Stimulated activated CD4-positive, alpha-beta T cell treated with anti-CD3 and anti-CD28 coated beads, Interleukin-1b, Interleukin-23, amount 100 ng/mL, for 1 hour (primary cell): ENCODE measurements at places on chromosomes 6 and 20.

- no peak for DNase-seq
Observed at GRCh38 chr20:54995553-54995952, 520.2 kb downstream of the DOK5 start.

DNA sequence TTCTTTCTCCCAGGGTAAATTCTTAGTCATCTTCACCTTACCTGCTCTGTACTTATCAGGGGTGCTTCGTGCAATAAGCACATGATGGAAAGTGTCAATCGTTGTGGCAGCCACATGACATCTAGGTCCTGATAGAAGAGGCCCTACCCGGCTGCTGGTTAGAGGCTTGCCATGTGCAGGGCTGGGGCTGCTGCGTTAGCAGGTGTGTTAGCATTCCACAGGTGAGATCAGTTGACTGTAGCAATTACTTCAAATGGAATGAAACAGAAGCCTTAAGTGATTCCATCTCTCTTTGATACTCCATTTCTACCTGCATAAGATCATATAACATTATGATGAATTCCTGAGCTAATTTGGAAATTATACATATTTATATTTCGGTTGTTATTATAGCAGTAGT, 127.0 kb downstream of the UST start:
- DNase-seq = no peak

- DNase-seq = no peak
Observed at GRCh38 chr6:34284563-34285447, 36.0 kb upstream of the SMIM29 start.

DNA sequence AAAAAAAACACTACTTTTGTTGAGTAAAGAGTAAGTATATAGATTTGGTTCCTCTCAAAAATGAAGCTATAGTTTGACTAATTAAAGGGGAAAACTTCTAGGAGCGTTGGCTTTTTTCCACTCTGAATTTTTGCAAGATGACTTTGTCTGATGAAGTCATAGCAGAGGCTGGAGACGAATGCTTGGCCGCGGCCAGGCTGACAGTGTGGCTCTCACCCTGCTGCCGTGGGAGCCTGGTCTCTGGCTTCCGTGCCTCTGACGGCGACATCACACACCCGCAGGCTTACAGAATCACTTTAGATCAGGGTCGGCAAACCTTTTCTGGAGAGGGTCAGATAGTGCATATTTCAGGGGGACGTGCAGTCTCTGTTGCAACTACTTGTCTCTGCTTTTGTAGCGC, 145.0 kb downstream of the PHACTR3 start:
- no peak for DNase-seq

DNA sequence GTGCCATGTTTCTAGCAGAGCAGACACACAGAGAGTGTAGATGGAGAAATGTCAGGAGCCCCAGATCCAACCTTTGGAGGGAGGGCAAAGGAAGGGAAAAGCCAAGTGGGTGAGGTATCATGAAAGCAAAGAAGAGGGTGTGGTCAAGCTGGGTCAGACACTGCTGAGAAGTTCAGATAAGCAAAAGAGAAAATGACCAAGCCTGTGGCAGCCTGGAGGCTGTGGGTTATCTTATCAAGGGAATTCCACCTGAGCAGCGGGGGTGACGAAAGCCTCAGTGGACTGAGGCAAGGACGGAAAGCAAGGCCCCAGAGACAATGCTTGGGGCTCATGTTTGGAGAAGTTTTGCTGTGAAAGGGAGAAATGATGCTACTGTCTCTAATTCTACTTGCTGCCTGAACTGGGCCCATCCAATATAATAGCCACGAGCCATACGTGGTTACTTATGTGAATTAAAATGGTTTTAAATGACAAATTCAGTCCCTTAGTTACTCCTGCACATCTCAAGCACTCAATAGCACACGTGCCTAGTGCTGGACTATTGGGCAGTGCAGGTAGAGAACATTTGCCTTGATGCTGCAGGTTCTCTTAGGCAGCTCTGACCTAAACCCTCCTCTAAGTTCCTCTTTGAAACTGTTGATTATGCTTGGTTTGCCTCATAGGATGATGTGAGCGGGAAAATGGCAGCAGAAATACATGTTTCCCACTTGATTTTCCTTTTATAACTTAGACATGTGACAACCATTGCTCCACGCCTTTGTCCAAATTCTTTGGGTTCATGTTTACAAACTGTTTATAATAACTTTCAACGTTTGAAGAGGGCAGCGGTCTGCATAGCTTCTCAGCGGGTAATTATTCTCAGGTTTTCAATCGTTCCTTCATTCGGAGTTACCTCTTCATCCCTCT, 63.7 kb downstream of the SLC22A23 start:
- DNase-seq = no peak

GRCh38 chr20:5172167-5172601, 45.4 kb downstream of the CDS2 start:
- no peak for DNase-seq

- DNase-seq = no peak
Observed at GRCh38 chr6:73264446-73264845, 1.4 kb upstream of the KHDC1 start.

DNA sequence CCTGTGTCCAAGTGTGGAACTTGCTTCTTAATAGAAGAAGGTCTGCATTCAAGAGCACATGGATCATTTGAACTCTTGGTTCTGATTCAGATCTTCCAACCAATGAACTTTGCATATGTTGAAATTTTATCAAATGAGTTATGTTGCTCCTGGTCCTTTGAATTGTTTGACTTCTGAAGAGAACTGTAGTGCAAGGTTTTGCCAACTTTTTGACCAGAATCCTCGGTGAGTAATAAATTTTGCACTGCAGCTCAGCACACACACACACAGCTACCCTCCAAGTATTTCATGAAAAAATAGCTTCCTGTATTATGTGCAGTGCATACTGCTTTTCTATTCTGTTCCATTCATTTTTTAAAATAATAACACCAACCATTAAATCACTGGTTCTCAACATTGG, 67.5 kb downstream of the BFSP1 start:
- no peak for DNase-seq

GRCh38 chr6:79453558-79454042, 83.6 kb downstream of the LCA5 start:
- no peak for DNase-seq

DNA sequence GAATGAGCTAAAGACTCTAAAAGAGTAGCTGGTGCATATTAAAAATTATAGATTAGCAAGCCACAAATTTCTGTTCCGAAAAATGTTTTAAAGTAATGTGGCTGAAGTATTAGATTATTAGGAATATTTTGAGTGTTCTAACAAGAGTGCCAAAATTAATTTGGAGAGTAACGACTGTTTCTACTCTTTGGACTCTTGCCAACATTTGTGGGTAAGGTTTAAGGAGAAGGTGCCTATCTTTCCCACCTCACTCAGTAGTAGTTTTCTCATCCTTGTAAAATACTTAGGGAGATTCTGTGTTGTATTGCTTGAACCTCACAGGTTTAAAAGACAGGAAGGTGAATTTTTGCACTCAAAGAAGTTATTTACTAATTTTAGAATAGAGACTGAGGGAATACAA, 5.0 kb downstream of the HSF2 start:
- no peak for DNase-seq

DNA sequence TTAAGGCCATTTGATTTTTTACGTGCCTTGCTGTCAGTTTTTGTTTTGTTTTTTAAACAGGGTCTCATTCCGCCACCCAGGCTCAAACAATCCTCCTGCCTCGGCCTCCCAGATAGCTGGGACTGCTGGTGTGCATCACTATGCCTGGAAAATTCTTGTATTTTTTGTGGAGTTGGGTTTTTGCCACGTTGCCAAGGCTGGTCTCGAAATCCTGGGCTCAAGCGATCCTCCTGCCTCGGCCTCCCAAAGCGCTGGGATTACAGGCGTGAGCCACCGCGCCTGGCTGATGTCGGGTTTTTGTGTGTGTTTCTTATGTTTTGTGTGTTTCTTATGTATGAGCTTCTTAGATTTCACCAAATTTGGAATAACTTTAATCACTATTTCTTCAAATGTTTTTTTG, 104.8 kb downstream of the TAF4 start:
- no peak for DNase-seq

- DNase-seq = no peak
Observed at GRCh38 chr6:170423030-170423429, 116.5 kb downstream of the FAM120B start.

DNA sequence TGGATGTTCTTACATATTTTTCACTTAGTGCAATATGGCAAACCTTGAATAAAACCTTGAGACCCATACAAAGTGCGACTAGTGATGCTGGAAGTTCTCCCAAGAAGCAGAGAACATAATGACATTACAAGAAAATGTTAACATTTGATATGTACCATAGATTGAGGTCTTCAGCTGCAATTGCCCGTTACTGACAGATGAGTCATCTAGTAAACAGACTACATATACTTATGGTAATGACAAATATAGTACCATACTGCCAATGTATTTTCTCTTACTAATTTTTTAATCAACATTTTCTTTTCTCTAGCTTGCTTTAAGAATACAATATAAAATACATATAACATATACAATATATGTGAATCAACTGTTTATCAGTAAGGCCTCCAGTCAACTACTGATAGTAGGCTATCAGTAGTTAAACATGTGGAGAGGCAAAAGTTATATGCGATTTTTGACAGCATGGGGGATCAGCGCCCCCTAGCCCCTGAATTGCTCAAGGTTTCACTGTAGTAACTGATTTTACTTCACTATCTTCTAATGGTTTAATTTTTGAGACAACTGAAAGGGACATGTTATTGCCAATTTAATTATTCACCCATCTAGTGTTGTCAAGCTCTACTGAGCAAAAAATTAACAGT, 166.7 kb upstream of the ADGRB3 start:
- no peak for DNase-seq

DNA sequence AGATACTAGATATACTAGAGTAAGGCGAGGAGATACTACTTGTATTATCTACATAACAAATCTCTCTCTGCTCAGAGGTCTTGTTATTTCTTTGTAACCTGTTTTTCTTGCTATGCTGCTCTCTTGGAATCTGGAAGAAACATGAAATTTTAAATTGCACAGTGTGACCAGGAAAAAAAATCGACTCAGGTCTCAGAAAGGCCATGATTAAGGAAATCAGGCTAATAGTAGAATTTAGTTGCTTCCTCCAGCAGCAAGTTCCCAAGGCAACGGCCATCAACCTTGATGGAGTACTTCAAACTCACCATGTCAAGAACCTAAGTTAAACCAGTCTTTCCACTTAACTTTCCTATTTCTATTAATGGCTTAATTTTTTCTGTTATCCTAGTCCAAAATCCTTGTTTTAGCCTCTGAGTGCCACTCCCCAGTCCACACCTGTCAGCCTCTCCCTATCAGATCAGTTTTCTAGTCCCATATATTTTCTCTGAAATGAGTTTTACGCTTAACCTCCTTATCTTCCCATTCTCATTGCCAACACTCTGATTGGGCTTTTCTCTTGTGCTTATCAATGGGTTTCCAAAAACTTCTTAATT, 87.7 kb upstream of the BEND3 start:
- DNase-seq = no peak

- DNase-seq = no peak
Observed at GRCh38 chr6:106674541-106675229, 45.3 kb downstream of the QRSL1 start.

- no peak for DNase-seq
Observed at GRCh38 chr6:76701610-76702009, 629.1 kb upstream of the IMPG1 start.

- DNase-seq = no peak
Observed at GRCh38 chr6:90375681-90376439, 79.2 kb upstream of the BACH2 start.

DNA sequence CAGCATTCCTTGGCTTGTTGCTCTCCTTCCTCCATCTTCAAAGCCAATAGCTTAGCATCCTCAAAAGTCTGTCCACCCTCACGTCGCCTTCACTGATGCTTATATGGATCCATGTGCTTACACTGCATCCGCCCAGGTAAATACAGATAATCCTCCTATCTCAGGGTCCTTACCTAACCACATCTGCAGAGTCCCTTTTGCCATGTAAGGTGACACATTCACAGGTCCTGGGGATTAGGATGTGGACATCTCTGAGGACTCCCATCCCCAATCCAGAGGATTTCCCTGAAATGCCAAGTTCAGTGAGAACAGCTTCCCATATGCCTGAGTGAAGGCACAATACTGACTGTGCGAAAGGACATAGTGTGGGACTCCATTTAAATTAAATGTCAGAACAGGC, 25.4 kb downstream of the FKBP1A start:
- DNase-seq = no peak

DNA sequence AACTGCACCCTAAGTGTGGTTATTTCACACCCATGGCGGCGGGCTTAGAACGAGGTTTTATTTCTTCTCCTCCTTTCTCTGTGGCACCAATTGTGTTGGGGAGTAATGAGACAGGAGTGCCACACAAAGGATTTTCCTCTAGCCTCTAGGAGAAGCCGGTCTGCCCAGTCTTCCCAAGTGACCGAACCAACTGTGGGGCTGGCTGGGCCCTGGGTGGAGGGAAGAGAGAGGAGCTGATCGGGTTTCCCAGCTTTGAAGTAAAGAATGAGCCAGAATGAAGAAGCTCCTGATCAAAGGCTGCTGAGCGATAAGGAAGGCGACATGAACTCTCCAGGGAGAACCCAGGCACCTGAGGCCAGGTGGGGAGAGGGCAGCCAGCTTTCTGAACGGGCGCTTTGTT, 616.0 kb upstream of the BTBD3 start:
- DNase-seq = no peak

- DNase-seq = peak; percentile 7
Observed at GRCh38 chr6:25788305-25788922, 33.9 kb downstream of the SLC17A4 start.

DNA sequence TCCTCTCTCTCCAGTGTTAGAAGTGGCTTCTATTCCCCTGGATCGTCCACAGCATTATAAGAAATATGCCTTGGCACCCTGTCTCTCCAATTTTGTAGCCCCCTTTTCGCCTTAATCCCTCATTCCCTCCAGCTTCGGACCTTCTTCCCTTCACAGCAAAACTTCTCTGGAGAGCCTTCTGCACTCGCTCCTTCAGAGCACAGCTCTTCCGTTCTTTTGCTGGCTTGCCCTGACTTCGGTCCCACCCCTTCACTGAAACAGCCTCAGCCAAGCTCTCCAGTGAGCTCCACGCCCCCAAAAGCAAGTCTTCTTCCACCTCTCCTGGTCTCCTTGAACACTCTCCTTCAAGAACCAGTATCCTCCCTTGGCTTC, 134.7 kb upstream of the RNF24 start:
- no peak for DNase-seq

- peak; percentile 38 for DNase-seq
Observed at GRCh38 chr6:134240665-134241431, 77.1 kb downstream of the SGK1 start.

- no peak for DNase-seq
Observed at GRCh38 chr6:91155129-91155785, 568.4 kb upstream of the MAP3K7 start.

- DNase-seq = no peak
Observed at GRCh38 chr6:7219310-7219709, 93.7 kb downstream of the SSR1 start.

- DNase-seq = no peak
Observed at GRCh38 chr20:47164140-47164539, 192.4 kb downstream of the ZMYND8 start.

DNA sequence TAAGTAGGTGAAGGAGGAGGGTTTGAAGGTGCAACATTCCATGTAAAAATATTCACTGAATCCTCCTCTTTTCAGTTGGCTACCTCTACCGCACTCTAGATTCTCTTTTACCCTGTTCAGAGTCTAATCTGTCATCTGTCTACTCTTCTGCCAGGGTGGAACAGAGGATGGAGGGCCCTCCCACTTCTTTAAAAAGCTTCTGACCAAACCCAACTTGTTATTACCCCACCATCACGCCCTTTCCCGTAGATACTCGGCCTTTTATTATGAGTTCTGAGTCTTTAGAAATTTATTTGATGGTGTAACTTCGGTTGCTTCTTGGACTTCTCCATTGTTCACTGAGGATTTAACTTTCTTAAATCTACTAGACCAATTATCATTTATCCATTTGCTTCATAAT, 11.7 kb downstream of the STX11 start:
- no peak for DNase-seq

GRCh38 chr6:100255701-100256100, 209.0 kb downstream of the SIM1 start:
- no peak for DNase-seq
